ENCODE measurements at places on chromosomes 4 and X.

DNA sequence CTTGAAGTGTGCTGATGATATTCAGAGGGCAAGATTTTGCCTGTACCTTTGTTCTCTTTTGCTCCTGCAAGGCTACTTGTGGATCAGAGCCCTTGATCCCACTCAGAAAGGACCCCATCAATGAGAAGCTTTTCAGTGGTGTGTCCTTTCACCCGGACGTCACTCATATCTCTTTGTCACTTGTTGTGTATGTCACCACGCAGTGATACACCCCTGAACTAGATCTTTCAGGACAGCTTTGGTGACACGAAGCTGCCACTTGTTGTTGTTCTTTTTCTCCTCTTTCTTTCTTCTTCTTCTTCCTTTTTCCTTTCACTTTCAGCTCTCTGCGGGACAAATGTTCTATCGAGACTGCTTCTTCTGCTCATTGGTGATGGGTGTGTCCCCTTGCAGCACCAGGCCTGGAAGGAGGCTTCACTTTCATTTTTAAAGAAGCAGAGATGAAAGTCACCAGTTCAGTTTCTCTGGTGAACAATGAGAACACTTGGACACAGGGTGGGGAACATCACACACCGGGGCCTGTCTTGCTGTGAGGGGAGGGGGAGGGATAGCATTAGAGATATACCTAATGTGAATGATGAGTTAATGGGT is 83.6 kb downstream of the NBDY start:
- H3K27me3 ChIP-seq = no peaks in the 10 kb centered on the region
- no peak overlapping the region for H3K4me3 ChIP-seq
- peaks cover 25% of the 10 kb centered on the region for H3K4me1 ChIP-seq
- H3K36me3 ChIP-seq = no peaks in the 10 kb centered on the region

DNA sequence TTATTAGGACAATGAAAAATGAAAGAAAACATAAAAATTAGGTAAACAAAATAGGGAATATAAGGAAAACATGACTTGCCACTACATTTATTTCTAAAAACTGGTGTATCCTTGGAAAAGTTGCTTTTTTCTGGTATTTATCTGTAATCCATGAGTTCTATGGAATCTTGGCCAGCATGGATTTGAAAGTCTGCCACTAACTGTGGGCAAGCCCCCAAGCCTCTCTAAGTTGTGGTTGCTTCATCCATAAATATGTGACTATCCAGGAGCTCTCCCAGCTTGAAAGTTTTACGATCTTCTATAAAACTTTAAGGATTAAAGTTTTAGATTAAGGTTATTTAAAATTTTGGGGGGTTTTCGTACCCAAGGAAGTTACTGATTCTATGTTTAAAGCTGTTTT is 21.8 kb downstream of the RPS6KA3 start:
- no peaks in the 10 kb centered on the region for H3K4me1 ChIP-seq
- H3K27me3 ChIP-seq = no peaks in the 10 kb centered on the region
- no peak overlapping the region for H3K4me3 ChIP-seq
- H3K27ac ChIP-seq = no peak overlapping the region

GRCh38 chr4:109820563-109820962 is 5.0 kb downstream of the GAR1 start:
- DNase-seq = no peak
- H3K27ac ChIP-seq = no peak overlapping the region
- no peak overlapping the region for H3K4me3 ChIP-seq
- peaks cover 82% of the 10 kb centered on the region for H3K36me3 ChIP-seq
- no peaks in the 10 kb centered on the region for H3K4me1 ChIP-seq

DNA sequence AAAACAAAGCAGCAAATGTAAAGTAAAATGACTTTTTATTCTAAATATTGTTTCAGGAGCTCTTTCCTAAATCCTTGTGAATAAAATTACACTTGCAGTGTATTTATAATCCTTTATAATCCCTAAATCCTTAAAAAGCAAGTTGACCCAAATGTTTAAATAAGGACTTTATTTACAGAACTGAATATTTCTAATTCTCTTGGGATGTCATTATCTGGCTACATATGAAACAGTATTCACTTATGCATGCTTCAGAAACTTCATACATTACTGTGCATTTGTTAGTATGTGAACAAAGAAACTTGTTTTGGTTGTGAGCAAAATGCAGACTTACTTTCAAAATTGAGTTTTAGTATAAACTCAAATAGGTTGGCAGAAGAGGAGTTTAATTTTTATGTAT is 49.2 kb downstream of the PTTG2 start:
- H3K4me1 ChIP-seq = peaks cover 47% of the 10 kb centered on the region
- no peaks in the 10 kb centered on the region for H3K36me3 ChIP-seq
- H3K27ac ChIP-seq = peak overlapping the region; percentile 3
- no peak for DNase-seq
- no peak overlapping the region for H3K4me3 ChIP-seq

GRCh38 chrX:107571296-107571998 is 56.9 kb upstream of the PRPS1 start:
- no peak overlapping the region for H3K4me3 ChIP-seq
- H3K36me3 ChIP-seq = no peaks in the 10 kb centered on the region
- no peak for DNase-seq
- no peak overlapping the region for H3K27ac ChIP-seq
- no peaks in the 10 kb centered on the region for H3K27me3 ChIP-seq

GRCh38 chr4:112007391-112007790 is 137.9 kb upstream of the FAM241A start:
- no peaks in the 10 kb centered on the region for H3K36me3 ChIP-seq
- no peak overlapping the region for H3K4me3 ChIP-seq
- DNase-seq = no peak
- no peak overlapping the region for H3K27ac ChIP-seq
- H3K27me3 ChIP-seq = no peaks in the 10 kb centered on the region
- no peaks in the 10 kb centered on the region for H3K4me1 ChIP-seq

- H3K27ac ChIP-seq = no peak overlapping the region
- no peaks in the 10 kb centered on the region for H3K36me3 ChIP-seq
- DNase-seq = no peak
- H3K27me3 ChIP-seq = no peaks in the 10 kb centered on the region
Observed at GRCh38 chr4:32778025-32778424, 2057.9 kb downstream of the PCDH7 start.

- H3K4me3 ChIP-seq = no peak overlapping the region
- no peak overlapping the region for H3K27ac ChIP-seq
Observed at GRCh38 chr4:13673167-13673566, 45.6 kb upstream of the BOD1L1 start.

- no peaks in the 10 kb centered on the region for H3K27me3 ChIP-seq
- no peaks in the 10 kb centered on the region for H3K36me3 ChIP-seq
- H3K4me1 ChIP-seq = no peaks in the 10 kb centered on the region
- no peak for DNase-seq
Observed at GRCh38 chr4:66489783-66490452, 819.6 kb upstream of the EPHA5 start.

DNA sequence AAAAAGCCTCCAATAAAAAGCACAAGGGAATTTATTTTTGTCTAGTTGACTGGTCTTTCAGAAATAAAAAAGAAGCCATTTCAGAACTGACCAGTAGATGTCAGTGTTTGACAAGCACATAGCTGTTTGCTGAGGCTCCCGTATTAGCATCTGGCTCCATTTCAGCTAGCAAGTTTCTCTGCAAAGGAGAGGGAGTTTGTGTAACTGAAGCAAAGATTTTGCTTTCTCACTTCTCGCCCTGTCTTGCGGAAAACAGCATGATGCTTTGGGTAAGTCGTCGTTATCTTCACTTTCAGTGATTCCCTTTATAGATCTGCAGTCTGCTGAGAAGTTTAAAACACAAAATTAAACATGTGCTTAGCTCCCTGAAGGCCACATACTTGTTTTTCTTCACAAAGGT is 85.5 kb downstream of the CT47B1 start:
- no peak for DNase-seq
- no peaks in the 10 kb centered on the region for H3K27me3 ChIP-seq
- no peak overlapping the region for H3K27ac ChIP-seq
- H3K36me3 ChIP-seq = no peaks in the 10 kb centered on the region
- H3K4me1 ChIP-seq = no peaks in the 10 kb centered on the region

- H3K27me3 ChIP-seq = no peaks in the 10 kb centered on the region
- H3K36me3 ChIP-seq = no peaks in the 10 kb centered on the region
- no peak overlapping the region for H3K4me3 ChIP-seq
- peak overlapping the region; percentile 80 for H3K27ac ChIP-seq
- peaks cover 96% of the 10 kb centered on the region for H3K4me1 ChIP-seq
Observed at GRCh38 chr4:2484993-2485392, 16.1 kb downstream of the RNF4 start.

DNA sequence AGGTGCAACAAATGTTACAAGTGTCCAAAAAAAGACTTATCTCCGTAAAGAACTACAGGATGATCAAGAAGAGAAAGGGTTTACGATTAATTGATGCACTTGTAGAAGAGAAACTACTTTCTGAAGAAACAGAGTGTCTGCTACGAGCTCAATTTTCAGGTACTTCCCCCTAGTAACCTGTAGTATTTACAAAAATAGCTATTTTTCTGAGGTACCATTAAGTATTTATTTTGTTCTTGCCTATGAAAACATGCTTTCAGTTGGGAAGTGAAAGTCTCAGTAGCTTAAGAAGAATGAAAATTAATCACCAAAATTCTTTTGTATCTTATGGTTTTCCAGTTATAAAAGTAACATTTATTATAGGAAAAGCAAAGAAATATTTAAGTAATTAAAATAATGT is 5.9 kb downstream of the THAP9 start:
- no peak for DNase-seq
- no peaks in the 10 kb centered on the region for H3K36me3 ChIP-seq
- H3K27me3 ChIP-seq = no peaks in the 10 kb centered on the region
- H3K4me3 ChIP-seq = no peak overlapping the region
- no peaks in the 10 kb centered on the region for H3K4me1 ChIP-seq

DNA sequence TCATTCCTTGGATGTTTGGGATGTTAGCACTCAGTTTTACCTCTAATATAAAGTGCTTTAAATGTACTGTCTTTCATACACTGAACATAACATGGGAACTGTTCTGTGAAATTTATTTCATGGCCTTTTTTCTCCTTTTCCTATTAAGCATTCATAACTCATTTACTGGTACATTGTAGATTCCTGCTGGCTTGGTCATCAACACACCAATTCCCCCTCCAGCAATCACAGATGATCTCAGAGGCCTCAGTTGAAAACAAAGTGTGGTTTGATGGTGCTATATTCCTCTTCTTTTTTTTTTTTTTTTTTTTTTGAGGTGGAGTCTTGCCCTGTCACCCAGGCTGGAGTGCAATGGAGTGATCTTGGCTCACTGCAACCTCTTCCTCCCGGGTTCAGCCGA is 61.9 kb upstream of the FAM47B start:
- H3K4me3 ChIP-seq = no peak overlapping the region
- no peaks in the 10 kb centered on the region for H3K4me1 ChIP-seq
- no peak for DNase-seq
- H3K27ac ChIP-seq = no peak overlapping the region

DNA sequence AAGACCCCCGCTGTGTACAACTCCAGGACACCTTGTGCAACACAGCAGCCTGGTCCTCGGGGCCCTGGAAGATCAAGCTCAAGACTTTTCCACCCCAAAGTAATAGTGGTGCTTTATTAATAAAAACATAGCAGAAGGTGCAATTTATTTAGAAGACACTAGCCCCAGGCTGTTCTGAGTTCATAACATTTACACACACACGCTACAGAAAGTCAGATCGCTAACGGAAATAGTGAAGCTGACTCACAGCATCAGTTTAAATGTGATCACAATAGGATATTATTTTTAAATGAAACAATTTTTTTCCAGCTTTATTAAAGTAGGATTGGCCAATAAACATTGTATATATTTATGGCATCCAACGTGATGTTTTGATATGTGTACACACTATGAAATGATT is 141.0 kb downstream of the STK32B start:
- no peak overlapping the region for H3K27ac ChIP-seq
- no peaks in the 10 kb centered on the region for H3K4me1 ChIP-seq
- DNase-seq = no peak
- no peaks in the 10 kb centered on the region for H3K36me3 ChIP-seq
- H3K27me3 ChIP-seq = no peaks in the 10 kb centered on the region
- no peak overlapping the region for H3K4me3 ChIP-seq

DNA sequence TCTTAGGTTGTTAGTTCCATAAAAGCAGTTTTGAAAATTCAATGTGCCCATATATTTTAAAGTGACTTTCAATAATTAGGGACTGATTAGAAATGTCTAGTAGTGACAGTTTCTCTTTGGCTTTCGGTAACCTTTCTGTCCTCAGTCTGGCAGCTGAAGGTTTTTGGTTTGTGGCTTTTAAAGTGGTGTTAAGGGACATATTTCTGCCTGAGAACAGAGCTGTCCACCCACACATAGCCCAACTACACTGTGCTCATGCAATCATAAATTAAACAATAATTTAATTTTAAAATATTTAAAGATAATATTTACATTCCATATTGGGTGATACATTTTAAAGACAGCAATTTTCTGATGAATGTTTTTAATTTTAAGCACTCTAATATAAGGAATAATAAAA is 335.0 kb upstream of the TENM3 start:
- no peak overlapping the region for H3K4me3 ChIP-seq
- no peaks in the 10 kb centered on the region for H3K36me3 ChIP-seq
- H3K27me3 ChIP-seq = no peaks in the 10 kb centered on the region
- H3K4me1 ChIP-seq = no peaks in the 10 kb centered on the region

DNA sequence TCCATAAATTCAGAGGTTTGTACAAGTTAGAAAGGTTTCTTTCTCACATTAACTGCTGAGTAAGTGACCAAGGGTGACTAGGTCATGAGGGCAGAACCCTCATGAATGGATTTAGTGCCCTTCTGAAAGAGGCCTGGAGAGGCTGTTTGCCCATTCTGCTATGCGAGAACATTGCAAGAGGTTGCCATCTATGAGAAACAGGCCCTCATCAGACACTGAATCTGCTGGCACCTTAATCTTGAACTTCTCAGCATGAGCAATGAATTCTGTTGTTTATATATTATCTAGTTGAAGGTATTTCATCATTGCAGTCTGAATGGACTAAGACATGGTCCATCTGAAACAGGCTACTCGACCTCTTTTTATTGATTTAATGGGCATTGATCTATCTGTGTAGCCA is 96.2 kb upstream of the GPRIN3 start:
- DNase-seq = no peak
- no peak overlapping the region for H3K27ac ChIP-seq
- H3K36me3 ChIP-seq = no peaks in the 10 kb centered on the region
- no peak overlapping the region for H3K4me3 ChIP-seq
- H3K4me1 ChIP-seq = no peaks in the 10 kb centered on the region

GRCh38 chrX:26848511-26848910 is 614.6 kb downstream of the PPP4R3C start:
- H3K36me3 ChIP-seq = no peaks in the 10 kb centered on the region
- no peaks in the 10 kb centered on the region for H3K4me1 ChIP-seq
- H3K4me3 ChIP-seq = no peak overlapping the region
- no peak for DNase-seq

DNA sequence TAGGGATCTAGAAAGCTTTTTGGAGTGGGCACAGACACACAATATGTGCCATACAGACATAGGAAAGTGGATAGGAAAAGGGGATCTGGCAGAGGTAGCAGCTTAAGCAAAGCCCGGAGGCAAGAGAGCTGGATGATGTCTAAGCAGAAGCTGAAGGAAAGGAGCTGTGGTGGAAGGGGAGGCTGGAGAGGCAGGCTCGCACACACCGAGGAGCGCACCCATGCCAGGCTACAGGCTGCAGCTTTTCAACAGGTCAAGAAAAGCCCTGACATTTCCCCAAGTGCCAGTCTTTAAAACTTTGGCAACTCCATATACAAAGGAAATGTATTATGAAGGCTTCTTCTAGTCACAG is 67.4 kb downstream of the SOWAHB start:
- H3K27ac ChIP-seq = peak overlapping the region; percentile 75
- H3K36me3 ChIP-seq = no peaks in the 10 kb centered on the region
- no peak overlapping the region for H3K4me3 ChIP-seq
- DNase-seq = no peak
- H3K4me1 ChIP-seq = peaks cover 23% of the 10 kb centered on the region
